Heart left ventricle (tissue), 16 donors: ENCODE measurements at places on chromosomes 6 and 20. TPM values are rescaled to one million over a fixed set of nuclear protein-coding genes. Genes with fewer than 3 reads are reported as not detected.

- no peaks in the 10 kb centered on the region for H3K36me3 ChIP-seq
- peak overlapping the region; percentile 51 for H3K27ac ChIP-seq
- H3K4me3 ChIP-seq, result no peak overlapping the region
- no peaks in the 10 kb centered on the region for H3K27me3 ChIP-seq
- H3K4me1 ChIP-seq, result no peaks in the 10 kb centered on the region
These were observed 5.1 kb upstream of the EPB41L1 start for GRCh38 chr20:36149469-36149868.

DNA sequence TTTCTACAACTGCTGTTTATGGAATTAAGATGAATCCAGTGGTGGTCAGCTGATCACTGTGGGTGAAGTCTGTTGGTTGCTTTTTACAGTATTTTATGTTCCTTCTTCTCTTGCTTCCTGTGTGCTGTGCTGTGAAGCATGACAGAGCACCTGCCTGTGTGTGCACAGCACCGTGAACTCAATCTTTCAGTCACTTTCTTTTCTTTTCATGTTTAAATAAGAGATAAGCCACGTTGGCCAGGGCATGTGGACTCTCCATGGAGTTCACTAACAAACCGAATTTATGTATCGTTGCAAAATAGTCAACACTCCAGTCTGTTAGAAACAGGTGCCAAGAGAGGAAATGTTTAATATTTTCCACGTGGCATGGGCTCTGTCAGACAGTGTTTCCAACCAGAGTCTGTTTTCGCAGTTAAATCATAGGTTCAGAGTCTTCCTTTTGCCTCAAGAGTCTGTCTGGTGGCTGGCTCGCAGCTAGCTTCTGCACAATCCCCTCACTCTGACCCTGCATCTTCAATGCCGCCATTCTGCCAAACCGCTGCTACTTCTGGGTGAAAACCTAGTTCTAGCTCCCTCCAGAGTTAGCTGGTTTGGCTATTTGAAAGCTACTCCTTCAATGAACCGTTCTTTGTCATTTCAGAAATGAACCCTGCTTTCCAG, 73.2 kb downstream of the QRSL1 start:
- no peaks in the 10 kb centered on the region for H3K4me1 ChIP-seq
- H3K36me3 ChIP-seq, result no peaks in the 10 kb centered on the region
- no peak overlapping the region for H3K27ac ChIP-seq
- peaks cover 14% of the 10 kb centered on the region for H3K27me3 ChIP-seq

DNA sequence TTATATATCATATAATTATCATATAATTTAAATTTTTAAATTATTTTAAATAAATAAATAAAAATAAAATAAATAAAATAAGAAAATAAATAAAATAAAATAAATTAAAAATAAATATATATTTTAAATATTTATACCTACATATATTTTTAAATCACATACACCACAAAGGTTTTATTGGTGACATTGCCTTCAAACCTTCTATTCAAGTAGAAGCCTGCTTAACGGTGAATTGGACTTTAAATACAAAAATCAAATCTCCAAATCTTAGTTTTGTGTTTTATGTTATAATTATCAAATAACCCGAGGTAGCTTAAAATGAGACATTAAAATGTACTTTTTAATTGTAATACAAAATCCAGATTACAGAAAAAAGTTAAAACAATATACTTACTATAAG, 1137.8 kb downstream of the HACE1 start:
- DNase-seq, result no peak
- no peak overlapping the region for H3K27ac ChIP-seq
- no peaks in the 10 kb centered on the region for H3K36me3 ChIP-seq
- H3K4me1 ChIP-seq, result no peaks in the 10 kb centered on the region

DNA sequence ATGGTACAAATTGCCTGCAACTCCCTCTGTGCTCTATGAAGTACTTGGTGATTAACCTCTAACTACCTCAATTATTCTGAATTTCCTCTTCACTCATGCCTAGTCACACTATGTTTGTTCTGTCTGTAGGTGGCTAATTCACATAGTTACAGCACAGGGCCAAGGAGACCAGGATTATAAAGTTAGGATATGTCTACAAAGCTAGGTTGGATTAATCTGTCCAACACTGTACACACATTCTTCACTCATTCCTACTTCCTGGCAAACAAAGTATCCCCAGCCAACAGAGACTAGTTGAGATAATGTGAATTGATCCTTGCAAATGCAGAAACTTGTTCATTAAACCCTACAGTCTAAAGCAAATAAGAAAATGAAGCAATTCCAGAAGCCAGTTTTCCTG, 269.8 kb downstream of the HACE1 start:
- no peaks in the 10 kb centered on the region for H3K27me3 ChIP-seq
- no peaks in the 10 kb centered on the region for H3K4me1 ChIP-seq
- no peaks in the 10 kb centered on the region for H3K36me3 ChIP-seq
- no peak overlapping the region for H3K27ac ChIP-seq
- H3K4me3 ChIP-seq, result no peak overlapping the region
- DNase-seq, result no peak

DNA sequence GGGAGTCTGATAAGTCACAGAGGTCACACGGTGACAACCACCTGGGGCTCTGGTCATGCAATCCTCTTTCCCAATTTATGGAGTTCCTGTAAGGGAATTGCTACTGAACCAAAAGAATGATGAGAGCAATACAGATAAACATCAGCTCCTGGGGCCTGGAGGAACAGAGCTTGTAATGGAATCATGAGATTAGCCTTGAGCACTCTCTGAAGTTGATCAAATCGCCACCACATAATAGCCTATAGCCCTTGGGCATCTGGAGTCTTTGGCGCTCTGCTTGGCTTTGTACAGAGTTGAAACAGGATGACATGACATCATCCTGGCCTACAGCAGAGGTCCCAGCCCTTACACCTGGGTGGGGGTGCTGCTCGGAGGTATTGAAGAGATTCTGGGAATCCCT, 154.3 kb upstream of the DTNBP1 start:
- no peaks in the 10 kb centered on the region for H3K4me1 ChIP-seq
- H3K36me3 ChIP-seq, result no peaks in the 10 kb centered on the region
- H3K4me3 ChIP-seq, result no peak overlapping the region
- H3K27me3 ChIP-seq, result no peaks in the 10 kb centered on the region
- no peak overlapping the region for H3K27ac ChIP-seq
- DNase-seq, result no peak

- H3K27me3 ChIP-seq, result no peaks in the 10 kb centered on the region
- H3K27ac ChIP-seq, result no peak overlapping the region
- H3K36me3 ChIP-seq, result no peaks in the 10 kb centered on the region
- no peaks in the 10 kb centered on the region for H3K4me1 ChIP-seq
- DNase-seq, result no peak
These were observed 11.4 kb downstream of the PBOV1 start for GRCh38 chr6:138206862-138207261.

DNA sequence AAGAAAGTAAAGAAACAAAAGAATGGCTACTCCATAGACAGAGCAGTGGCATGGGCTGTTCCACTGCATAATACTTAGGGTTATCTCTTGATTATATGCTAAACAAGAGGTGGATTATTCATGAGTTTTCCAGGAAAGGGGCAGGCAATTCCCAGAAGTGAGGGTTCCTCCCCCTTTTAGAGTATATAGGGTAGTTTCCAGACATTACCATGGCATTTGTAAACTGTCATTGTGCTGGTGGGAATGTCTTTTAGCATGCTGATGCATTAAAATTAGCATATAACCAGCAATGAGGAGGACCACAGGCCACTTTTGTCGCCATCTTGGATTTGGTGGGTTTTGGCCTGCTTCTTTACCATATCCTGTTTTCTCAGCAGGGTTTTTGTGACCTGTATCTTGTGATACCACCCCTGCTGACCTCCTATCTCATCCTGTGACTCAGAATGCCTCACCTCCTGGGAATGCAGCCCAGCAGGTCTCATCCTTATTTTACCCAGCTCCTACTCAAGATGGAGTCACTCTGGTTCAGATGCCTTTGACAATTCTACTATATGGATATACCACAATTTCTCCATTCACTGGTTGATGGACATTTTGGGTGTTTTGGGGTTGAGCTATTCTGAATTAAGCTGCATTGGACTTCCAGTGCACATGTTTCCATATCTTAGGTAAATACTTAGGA, 280.6 kb downstream of the FARS2 start:
- H3K27ac ChIP-seq, result no peak overlapping the region
- no peaks in the 10 kb centered on the region for H3K36me3 ChIP-seq
- DNase-seq, result no peak

GRCh38 chr6:98547634-98548033, 286.7 kb upstream of the POU3F2 start:
- no peak for DNase-seq
- no peak overlapping the region for H3K4me3 ChIP-seq
- no peaks in the 10 kb centered on the region for H3K4me1 ChIP-seq
- no peaks in the 10 kb centered on the region for H3K27me3 ChIP-seq

DNA sequence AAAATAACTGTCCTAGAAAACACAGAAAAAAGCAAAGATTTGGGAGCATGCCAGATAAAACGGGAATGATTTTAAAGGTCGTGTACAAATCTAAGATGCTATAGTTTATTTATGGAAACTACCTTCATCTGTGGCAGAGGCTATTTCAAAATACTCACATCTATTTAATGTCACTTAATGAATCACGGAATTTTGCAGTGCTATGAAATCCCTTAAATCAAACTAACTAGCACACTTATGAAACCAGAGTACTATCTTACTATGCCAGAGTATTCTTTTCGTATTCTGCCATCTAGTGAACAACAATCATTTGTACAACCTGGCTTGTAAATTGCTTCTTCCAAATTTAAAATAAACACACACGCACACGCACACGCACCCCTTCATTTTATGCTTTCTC, 77.9 kb upstream of the BMP5 start:
- H3K27me3 ChIP-seq, result no peaks in the 10 kb centered on the region
- no peaks in the 10 kb centered on the region for H3K36me3 ChIP-seq
- no peaks in the 10 kb centered on the region for H3K4me1 ChIP-seq
- H3K4me3 ChIP-seq, result peak overlapping the region; percentile 42
- no peak for DNase-seq

DNA sequence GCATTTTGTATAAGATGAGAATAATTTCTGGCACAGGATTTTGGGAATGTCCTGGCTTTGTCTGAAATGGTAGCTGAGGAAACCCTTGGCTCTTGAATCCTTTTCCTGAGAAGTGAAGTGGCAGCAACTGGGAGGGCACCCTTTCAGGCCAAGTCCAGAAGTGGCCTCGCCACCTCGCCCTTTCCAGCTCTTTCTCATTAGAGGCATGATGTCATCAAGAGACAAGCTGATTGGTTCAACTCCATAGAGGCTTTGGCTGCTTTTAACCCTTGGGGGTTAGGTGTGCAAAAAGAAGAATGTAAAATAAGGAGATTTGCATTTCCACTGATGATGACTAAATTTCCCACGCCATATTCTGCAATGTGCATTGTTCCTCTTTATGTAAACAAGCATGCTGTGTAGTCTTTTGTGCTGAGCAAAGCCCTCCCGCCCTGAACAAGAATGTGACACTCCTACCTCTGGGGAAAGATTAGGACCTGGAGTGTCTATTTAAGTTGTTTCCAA, 116.5 kb downstream of the TCP11 start:
- H3K27ac ChIP-seq, result peak overlapping the region; percentile 75
- H3K4me3 ChIP-seq, result peak overlapping the region; percentile 8
- no peaks in the 10 kb centered on the region for H3K27me3 ChIP-seq
- peaks cover 83% of the 10 kb centered on the region for H3K4me1 ChIP-seq
- DNase-seq, result peak; percentile 68

DNA sequence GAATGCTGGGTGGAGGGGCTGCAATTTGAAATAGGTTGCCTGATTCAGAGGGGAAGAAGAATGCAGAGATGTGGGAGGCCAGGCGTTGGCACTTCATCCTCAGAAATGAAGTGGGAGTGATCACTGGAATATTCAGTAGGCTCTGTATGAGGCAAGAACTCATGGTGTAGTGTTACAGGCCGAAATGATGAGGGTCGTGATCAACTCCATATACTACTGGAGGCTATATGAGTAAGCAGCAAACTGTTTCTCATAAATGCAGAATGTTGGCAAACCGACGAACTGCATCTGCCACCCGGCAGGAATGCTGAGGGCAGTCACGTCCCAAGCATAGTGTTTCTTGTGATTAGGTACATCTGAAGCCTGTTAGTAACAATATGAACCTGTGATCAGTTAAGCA, 12.7 kb downstream of the KCNS1 start:
- H3K27me3 ChIP-seq, result no peaks in the 10 kb centered on the region
- no peak overlapping the region for H3K4me3 ChIP-seq
- no peaks in the 10 kb centered on the region for H3K36me3 ChIP-seq
- H3K4me1 ChIP-seq, result no peaks in the 10 kb centered on the region
- no peak for DNase-seq

- no peak overlapping the region for H3K27ac ChIP-seq
- H3K36me3 ChIP-seq, result no peaks in the 10 kb centered on the region
- H3K27me3 ChIP-seq, result no peaks in the 10 kb centered on the region
- no peak for DNase-seq
These were observed 985.1 kb downstream of the HACE1 start for GRCh38 chr6:103874575-103874974.

DNA sequence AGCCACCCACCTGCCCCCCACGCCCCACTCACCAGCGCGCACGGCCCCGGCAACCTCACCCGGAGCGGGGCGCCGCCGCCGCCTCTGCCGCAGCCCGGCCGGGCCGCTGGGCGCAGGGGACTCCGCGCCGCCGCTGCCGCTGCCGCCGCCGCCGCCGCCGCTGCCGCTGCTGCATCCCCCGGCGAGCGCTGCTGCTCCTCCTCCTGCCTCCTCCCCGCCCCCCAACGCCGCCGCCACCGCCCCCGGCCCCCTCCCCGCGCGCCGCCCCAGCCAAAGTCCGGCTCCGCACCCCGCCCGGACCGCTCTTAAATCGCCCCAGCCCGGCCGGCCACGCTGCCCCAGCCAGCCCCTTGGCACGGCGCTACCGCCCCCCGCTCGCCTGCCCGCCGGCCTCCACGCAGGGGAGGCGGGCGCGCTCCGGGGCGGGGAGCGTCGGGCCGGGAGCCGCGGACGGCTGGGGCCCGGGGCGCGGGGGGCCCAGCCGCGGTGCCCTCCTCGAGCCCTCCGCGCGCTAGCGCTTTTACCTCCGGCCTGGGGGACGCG, at the start of gene SULF2:
Gene SULF2, minus strand, starts transcription at position 171 of the 543 bp plus-strand sequence. CDS start 28,118 bp downstream, outside the sequence.
- peak within 1 kb of the TSS; percentile 71 for H3K4me3 ChIP-seq
- DNase-seq, result peak; percentile 52
- peaks cover 4% of the 10 kb centered on the region for H3K27me3 ChIP-seq
- H3K27ac ChIP-seq, result peak within 1 kb of the TSS; percentile 77
- peaks cover 5% of the 10 kb centered on the region for H3K4me1 ChIP-seq

The MYCT1 gene
- 18.4 TPM for total RNA-seq

The PRDM13 gene
- not detected for total RNA-seq

The PRR18 gene
- 0.10 TPM for total RNA-seq

The NRM gene
- 5.2 TPM for total RNA-seq
